ENCODE measurements at places on chromosomes 5 and 9. TPM values are rescaled to one million over a fixed set of nuclear protein-coding genes. Genes with fewer than 3 reads are reported as not detected.

ROPN1L gene
- 0.86 TPM for total RNA-seq

NMUR2 gene
- total RNA-seq: not detected

PCDHGA12 gene
- total RNA-seq: 10.9 TPM

DRD1 gene
- not detected for total RNA-seq

Data from GM23248 (cell line).